ENCODE measurements at places on chromosomes 2 and 18.
A peak's percentile ranks its signal among the peaks of the same experiment; 100 is the strongest.

DNA sequence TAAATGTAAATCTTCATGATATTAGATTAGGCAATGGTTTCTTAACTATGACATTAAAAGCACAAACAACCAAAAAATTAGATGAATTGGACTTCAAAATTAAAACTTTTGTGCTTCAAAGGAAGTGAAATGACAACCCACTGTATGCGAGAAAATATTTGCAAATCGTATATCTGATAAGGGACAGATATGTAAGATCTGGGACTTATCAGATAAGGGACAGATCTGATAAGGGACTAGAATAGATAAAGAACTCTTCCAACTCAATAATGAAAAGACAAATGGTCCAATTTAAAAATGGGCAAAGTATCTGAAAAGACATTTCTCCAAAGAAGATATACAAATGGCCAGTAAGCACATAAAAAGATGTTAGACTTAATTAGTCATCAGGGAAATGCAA, 29.2 kb downstream of the ADRA2B start:
- no peak for DNase-seq

- no peak for DNase-seq
These were observed 40.1 kb upstream of the GBX2 start for GRCh38 chr2:236208019-236208926.

- DNase-seq: no peak
These were observed 334.3 kb upstream of the VWC2L start for GRCh38 chr2:214076527-214076926.

GRCh38 chr2:167398873-167399272, 510.6 kb downstream of the XIRP2 start:
- DNase-seq: peak; percentile 52

GRCh38 chr2:228556717-228557116, 375.2 kb upstream of the SPHKAP start:
- DNase-seq: no peak

GRCh38 chr2:113238871-113239839, 39.6 kb downstream of the PAX8 start:
- no peak for DNase-seq

DNA sequence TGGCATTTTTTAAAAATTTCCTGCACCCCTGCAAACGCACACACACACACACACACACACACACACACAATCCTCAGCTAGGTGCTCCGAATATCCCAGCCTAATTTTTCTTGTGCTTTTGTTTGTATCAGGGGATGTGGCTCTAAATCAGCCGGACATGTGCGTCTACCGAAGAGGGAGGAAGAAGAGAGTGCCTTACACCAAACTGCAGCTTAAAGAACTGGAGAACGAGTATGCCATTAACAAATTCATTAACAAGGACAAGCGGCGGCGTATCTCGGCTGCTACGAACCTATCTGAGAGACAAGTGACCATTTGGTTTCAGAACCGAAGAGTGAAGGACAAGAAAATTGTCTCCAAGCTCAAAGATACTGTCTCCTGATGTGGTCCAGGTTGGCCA, 1.8 kb downstream of the HOXD13 start:
- no peak for DNase-seq

- no peak for DNase-seq
These were observed 23.7 kb downstream of the PCARE start for GRCh38 chr2:29050591-29050990.

- no peak for DNase-seq
These were observed 138.9 kb upstream of the ERBB4 start for GRCh38 chr2:212677466-212677865.

- no peak for DNase-seq
These were observed 58.2 kb downstream of the GNAL start for GRCh38 chr18:11747286-11747685.

DNA sequence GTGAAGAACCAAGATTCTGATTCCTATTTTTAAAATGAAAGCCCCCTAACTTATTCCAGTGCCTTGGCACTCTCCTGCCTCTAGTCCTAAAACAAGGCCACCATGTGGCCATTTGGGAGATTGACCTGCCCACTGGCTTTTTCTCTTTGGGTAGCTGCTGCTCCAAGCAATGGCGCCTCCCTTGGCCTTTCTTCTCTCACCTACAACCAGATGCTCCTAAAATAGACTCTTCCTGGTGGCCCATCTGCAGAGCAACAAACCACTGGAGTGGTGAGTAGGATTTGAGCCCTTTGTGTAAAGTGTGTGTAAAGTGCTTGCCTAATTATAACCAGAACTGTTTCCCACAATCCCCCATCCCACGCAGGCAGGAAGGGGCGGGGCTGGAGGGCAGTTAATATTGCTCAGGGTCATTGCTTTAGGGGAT, 114.2 kb downstream of the FHOD3 start:
- no peak for DNase-seq

- DNase-seq: no peak
These were observed 3.7 kb downstream of the ETAA1 start for GRCh38 chr2:67400560-67401485.

DNA sequence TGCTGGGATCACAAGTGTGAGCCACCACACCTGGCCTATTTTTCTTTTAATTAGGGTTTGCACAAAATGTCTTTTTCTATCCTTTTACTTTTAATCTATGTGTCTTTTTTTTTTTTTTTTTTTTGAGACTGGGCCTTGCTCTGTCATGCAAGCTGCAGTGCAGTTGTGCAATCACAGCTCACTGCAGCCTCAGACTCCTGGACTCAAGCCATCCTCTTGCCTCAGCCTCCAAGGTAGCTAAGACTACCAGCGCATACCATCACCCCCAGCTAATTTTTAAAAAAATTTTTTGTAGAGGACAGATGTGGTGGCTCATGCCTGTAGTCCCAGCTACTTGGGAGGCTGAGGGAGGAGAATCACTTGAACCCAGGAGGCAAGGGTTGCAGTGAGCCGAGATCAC, 27.1 kb downstream of the ADCY3 start:
- no peak for DNase-seq

GRCh38 chr2:204207866-204208265, 271.3 kb downstream of the ICOS start:
- DNase-seq: no peak

DNA sequence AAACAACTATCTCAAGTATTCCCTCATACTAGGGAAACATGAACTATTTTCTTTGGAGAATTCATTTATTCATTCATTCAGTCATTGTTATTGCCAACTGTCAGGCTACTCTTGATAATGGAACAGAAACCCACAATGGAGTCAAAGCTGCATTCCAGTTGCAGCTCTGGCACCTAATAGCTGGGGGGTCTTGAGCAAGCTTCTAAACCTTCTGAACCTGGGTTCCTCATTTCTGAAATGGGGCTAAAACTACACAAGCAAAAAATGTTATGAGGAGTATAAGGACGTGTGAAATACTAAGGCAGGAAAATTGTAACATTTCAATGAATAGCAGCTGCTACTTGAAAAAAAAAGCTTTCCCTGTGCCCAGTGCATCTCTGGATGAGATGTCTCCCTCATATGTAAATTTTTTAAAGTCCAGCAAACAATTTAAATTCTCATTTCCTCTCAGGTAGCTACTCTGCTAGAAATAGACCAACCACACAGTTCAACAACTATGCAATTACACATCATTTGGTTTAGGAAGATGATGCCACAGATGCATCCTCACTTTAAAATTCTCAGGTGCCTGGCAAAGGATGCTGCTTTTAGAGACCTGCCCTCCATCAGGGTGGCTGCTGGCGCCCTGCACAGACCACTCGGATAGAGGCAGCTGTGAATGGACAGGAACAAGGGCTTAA, 38.5 kb downstream of the SPRED2 start:
- DNase-seq: no peak

DNA sequence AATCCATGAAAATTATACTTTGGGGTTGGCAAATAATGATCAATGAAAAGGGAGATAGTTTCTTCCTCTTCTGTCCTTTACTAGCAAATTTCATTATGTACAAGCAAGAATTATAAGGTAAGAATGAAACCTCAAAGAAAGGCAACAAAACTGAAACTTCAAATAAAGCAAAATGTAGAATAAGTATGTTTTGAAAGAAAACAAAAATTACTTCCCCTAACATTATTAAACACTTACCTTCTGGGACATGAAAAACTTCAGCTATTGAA, 29.4 kb downstream of the THADA start:
- DNase-seq: no peak

- no peak for DNase-seq
These were observed 131.2 kb downstream of the CBLN2 start for GRCh38 chr18:72412927-72413326.

DNA sequence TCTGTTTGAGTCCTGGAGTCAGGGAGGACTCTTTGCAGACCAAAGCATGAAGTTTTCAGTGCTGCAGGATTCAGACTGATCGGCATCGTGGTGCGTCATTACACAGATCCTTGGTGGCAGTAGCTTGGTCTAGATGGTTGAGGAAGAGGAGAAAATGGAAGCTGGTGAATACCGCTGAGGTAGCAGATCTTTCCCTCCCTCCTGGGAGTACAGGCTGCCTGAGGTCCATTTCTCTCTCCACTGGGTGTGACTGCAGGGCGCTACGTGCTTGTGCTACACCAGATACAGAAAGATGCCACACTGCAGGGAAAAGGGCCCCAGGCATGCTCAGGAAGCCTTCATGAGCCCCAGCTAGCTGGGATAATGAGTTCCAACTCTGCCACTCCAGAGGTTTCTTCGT, 3.3 kb upstream of the CNDP1 start:
- no peak for DNase-seq

DNA sequence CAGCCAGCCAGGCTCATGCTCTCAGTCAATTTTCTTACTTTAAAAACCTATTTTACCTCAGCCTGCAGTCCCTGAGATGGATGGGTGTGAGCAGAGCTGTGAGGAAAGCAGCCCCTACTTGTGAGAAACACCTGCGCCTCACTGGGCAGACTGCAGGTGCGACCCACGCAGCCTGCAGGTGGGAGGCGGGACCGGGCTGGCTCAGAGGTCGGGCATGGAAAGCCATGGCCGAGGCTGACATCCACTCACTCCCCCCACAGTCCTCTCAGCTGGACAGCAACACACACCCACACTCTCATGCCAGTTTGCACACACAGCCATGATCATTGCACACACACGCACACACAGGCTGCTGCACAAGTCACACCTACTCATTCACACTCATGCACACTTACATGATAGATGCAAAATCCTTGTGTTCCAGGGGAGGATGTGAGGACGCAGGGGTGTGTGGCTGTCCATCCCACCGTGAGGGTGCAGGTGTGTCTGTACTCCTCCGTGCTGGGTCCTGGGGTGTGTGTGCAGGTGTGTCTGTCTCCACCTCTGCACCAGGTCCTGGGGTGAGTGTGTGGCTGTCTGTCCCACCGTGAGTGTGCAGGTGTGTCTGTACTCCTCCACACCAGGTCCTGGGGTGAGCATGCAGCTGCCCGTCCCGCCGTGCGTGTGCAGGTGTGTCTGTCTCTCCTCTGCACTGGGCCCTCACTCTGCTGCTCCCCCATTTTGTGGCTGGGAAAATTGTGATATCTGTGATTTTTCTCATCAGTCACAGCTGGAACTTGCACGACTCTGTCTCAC, 166.5 kb downstream of the RTP5 start:
- DNase-seq: no peak

DNA sequence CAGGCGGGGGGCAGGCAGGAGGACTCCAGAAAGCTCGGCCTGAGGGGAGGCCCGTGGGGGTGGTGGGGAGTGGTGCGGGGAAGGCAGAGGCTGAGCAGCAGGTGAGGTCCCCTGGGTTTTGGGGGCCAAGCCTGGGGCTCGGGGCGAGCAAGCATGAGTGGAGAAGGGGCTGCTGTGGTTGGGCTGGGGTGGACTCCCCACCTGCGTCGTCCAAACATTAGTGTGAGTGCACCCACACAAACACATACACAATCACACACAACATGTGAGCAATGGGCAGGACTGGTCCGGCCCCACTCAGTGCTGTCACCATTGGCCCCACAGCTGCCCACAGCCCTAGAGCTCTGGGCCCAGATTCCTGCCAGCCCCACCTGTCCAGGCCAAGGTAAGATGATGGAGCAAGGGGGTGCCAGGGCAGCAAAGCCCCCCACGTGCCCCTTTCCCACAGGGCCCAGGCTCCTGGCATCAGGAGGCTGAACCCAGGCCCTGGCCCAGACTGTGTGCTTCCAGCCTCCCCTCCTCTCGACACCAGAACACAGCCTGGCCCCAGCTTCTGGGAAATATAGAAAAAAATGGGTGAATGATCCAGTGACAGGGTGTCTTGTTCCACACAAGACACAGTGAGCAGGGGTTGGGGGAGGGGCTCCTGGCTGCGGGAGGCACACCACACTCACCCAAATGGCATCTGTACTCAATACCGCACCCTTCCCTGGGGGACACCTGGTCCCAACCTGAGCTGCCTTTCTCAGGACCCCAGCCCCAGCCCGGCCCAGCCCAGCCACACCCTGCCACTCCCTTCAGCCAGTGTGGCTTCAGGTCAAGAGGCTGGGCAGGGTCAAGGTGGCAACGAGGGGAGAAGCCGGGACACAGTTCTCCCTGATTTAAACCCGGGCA, 463 bp upstream of the ALPP start:
- no peak for DNase-seq

DNA sequence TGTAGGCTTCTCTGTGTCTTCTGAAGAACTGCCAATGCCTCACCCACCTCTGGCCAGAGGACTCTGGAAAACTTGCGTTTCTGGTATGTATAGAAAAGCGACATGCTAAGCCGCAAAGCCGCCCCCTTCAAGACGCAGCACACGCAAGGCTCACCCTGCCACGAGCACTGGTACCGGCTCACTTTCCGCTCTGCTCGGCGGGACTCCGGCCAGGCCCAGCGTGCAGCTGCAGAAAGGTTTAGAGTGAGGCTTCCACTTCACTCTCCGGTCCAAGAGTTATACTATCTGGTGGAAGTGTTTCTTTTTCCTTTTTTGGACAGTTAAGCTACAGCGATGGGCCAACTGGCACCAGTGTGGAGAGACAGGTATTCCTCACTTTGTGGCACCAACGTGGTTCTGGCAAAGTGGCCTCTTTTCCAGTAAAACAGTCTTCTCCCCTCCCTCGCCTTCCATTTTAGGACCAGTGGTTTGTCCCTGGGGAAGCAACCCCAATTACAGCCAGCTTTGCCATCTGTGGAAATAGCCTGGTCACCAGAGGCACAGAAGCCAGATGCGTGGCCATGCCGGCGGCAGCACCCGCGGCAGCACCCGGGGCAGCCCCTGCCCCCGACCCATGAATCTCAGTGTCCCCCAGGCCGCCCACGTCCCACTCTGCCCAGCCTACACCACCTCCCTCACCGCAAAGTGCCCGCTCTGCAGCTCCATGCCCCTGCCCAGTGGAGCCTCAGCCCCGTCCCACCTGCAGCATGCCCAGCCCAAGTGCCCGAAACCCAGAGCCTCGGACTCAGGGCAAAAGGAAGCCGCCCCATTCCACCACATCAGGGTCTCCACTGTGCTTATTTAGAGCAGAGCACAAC, 91.6 kb upstream of the CTDP1 start:
- DNase-seq: peak; percentile 86

DNA sequence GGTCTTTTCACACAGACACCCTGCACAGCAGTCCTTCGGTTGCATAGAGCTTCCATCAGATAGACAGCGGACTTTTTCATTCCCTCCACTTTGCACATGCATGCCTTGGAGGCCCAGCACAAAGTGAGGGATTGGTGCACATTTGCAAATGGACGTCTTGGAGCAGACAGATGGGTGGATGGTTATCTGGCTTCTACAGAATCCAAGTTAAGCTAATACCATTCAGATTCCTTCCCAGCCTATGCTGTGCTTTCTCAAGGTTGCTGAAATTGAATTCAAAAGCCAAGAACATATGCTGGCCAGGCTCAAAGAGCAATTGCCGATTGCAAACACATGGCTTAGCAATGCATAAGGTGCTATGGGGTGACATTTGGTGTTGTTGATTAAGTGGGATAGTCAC, 186.4 kb downstream of the VAPA start:
- peak; percentile 42 for DNase-seq
